NCI-H2171 (cell line): ENCODE measurements at places on chromosomes 16 and 17.
A peak's percentile ranks its signal among the peaks of the same experiment; 100 is the strongest.

DNA sequence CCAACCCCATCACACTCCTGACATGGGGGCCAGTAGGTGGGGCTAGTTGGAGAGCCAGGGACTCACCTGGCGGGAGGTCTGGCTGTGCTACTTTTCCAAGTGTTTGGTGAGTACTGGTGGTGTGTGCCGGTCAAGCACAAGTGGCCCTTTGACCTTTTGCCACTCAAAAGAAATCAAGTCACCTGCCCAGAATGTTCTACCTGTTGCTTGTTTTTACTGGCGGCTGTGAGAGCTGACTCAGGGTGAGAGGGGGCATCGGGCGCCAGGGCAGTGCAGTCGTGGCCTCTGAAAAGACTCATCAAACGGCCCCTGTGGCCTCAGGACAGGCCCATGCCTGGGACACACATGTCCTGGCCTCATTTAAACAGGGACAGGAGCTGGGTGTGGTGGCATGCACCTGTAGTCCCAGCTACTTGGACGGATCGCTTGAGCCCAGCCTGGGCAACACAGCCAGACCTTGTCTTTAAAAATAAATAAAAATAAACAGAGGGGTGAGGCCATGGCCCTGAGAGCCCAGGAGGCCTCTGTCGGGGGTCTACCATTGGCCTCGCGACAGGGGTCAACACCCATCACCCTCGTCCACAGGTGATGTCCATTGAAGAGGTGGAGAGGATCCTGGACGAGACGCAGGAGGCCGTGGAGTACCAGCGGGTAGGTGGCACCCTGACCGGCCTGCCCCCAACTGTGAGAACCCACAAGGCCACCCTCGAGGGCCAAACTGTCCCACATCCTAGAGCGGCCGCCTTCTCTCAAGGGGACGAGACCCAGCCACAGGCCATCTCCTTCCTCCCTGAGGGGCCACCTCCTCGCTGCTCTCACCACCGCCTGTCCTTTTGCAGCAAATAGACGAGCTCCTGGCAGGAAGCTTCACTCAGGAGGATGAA, 5.0 kb downstream of the CHMP6 start:
- DNase-seq: no peak

GRCh38 chr16:55502801-55503366, 6.0 kb upstream of the LPCAT2 start:
- no peak for DNase-seq

DNA sequence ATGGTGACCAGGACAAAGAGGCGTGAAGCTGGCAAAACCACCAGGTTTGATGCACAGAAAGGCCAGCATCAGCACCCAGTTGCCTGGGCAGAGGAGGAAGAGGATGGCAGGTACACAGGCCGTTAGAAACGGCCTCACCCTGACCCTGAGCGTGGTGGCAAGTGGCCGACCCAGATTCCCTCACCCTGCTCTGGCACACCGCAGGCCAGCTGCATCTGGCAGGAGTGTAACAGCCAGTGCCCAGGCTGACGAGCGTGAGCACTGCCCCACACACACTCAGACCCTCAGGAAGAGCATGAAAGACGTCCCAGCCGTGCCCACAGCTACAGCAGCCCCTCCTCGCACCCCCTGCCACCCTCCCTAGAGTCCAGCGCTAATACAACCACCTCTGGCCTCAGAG, 82.0 kb downstream of the ANKRD11 start:
- DNase-seq: no peak

- no peak for DNase-seq
These were observed 4.4 kb upstream of the NXPH3 start for GRCh38 chr17:49571283-49571682.

- no peak for DNase-seq
These were observed 120.2 kb downstream of the METRNL start for GRCh38 chr17:83199500-83200201.

- peak; percentile 83 for DNase-seq
These were observed 64.0 kb downstream of the MYO18A start for GRCh38 chr17:29115961-29116803.

- DNase-seq: no peak
These were observed 100.5 kb downstream of the CYB561 start for GRCh38 chr17:63345611-63346010.

GRCh38 chr17:83128306-83129240, 49.2 kb downstream of the METRNL start:
- no peak for DNase-seq

GRCh38 chr17:31433091-31433790, 41.8 kb downstream of the RAB11FIP4 start:
- DNase-seq: no peak

DNA sequence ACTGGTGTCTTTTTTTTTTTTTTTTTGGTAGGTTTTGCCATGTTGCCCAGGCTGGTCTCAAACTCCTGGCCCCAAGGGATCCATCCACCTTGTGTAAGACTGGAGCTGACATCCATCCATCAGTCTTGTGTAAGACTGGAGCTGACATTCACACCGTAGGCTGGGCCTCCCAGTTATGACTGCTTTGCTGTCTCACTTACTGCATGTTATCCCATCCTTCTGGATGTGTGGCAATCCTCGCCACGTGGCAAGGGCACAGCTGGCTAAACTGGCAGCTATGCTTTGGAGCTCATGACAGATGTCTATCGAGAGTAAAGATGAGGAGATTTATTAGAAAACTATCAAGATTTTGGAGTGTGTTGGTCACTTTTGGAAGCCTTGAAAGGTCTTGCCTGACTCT, 115.1 kb downstream of the ABCA8 start:
- no peak for DNase-seq

- DNase-seq: no peak
These were observed 34.1 kb downstream of the HELZ start for GRCh38 chr17:67210915-67211314.

- no peak for DNase-seq
These were observed 41.2 kb downstream of the TNFRSF13B start for GRCh38 chr17:16930571-16931317.

- DNase-seq: no peak
These were observed 9.6 kb upstream of the N4BP1 start for GRCh38 chr16:48619547-48619946.

DNA sequence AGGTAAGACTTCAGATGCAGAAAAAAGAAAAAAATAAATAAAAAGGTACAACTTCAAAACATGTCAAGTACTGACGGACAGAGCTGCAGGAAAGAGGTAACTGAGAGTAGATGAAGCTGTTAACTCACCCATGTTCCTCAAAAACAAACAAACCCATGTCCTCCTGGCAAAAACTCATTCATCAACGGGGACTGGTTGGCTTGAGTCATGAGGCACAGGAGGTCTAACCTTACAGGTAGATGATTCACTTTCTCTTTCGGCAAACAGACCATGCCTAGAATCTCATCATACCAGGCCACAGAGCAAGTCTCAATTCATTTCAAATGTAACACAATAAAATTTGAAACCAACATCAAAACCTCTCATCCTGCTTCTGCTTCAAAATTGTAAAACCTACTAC, 12.3 kb upstream of the FASN start:
- DNase-seq: no peak

GRCh38 chr17:48137656-48138055, 30.1 kb downstream of the SNX11 start:
- DNase-seq: no peak

GRCh38 chr17:81489998-81490992, 22.3 kb downstream of the ACTG1 start:
- DNase-seq: no peak

DNA sequence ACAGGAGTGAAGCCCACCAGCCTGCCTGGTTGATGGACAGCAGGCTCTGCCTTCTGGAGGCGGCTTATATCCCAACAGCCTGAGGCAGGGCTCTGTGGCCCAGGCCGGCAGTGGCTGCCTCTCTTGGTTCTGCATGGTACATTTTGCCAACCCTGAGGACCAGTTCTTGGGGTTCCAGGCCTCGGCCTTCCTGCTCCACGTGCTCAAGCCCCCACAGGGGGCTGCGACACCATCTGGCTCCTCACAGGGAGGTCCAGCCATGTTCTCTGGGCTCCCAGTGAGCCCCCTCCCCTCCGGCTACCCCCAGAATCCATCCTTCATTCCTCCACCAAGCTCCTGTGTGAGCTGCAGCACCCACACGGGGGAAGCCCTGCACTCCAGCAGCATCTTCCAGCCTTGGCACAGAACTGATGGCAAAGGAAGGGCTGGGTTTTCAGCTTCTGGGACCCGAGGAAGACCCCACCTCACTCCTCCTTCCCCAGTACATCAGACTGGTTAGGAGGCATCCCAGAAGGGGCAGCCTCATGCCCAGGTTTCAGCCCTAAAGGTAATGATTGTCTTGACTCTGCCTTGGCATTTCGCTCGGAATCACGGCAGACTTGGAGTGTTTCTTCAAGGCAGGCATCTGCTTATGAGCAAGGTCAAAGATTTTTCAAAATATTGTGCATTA, 231.2 kb downstream of the CPPED1 start:
- no peak for DNase-seq

GRCh38 chr17:8186446-8186786, 3.6 kb downstream of the BORCS6 start:
- DNase-seq: no peak

DNA sequence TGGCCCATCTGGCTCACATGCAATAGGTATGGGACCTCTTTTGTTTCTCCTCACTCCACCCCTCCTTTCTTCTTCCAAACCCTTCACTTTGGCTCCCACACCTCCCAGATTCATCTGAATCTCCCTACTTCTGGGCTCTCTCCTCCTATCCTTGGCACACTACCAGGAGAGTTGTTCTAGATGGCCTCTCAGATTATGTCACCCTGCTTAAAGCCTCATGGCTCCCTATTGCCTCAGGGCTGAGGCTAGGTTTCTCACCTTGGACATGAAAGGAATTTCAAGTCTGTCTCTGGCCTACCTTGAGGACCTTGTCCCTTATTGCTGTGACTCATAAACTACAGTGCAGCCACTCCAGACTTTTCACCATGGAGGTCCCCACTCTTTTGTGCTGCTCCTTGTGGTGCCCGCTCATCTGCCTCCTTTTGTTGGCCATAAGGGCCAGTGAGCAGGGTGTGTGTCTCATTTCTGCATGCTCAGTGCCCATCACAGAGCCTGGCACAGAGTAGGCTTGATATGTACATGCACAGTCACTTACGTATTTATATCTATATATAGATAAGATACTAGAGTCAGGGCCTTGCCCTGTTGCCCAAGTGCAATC, 1.0 kb upstream of the MFAP4 start:
- peak; percentile 45 for DNase-seq

- DNase-seq: no peak
These were observed 239.7 kb downstream of the XYLT1 start for GRCh38 chr16:17230932-17231581.

- peak; percentile 40 for DNase-seq
These were observed 3.3 kb upstream of the PPP1R1B start for GRCh38 chr17:39623356-39623950.

- DNase-seq: peak; percentile 59
These were observed 1.6 kb upstream of the EFTUD2 start for GRCh38 chr17:44900894-44901293.

GRCh38 chr17:2172077-2172851, 117.4 kb downstream of the HIC1 start:
- DNase-seq: no peak

GRCh38 chr16:56193951-56194726, 2.9 kb downstream of the GNAO1 start:
- DNase-seq: peak; percentile 87

DNA sequence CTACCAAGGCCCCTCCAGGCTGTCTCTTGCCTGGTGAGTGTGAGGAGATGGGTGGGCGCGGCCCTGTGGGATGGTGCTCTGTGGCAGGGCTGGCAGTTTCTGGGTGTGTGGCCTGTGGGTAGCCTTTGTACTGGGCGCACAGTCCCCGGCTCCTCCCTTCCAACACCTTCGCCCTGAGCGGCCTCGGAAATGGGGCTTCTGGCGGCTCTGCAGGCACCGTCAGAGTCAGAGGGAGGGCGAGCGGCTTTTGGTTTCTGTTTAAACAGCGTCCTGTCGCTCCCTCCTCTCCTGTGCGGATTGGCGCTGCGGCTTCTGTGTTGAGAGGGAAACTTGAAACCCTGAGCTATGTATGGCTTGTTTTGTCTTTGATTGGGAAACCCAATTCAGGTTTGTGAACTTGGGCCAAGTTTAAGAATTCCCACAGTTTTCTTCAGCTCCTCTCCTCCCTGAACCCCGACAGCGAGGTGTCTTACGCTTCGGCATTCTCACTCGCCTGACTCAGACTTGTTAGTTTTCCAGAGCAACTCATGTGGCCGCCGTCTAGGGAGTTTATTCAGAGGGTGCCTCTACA, 8.3 kb upstream of the ZNF750 start:
- DNase-seq: no peak

DNA sequence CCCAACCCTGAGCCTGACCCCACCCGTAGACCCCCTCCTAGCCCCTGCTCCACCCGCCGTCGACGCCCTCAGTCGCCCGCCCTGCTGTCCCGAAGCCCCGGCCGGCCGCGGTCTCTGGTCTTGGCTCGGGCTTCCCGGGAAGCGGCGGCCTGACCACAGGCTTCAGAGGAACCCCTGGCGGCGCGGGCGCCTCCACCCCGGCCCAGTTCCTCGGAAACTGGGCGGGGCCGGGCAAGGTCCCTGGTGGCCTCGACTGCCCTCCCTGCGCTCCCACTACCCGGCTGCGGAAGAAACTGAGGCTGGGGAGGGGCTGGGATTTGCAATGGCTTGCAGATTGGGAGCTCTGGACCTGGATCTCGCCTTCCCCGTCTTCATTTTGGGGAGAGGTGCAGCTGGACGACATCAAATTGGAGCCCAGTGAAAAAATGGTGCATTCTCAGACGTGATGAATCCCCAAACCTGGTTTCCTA, 692 bp upstream of the SOCS1 start:
- no peak for DNase-seq

DNA sequence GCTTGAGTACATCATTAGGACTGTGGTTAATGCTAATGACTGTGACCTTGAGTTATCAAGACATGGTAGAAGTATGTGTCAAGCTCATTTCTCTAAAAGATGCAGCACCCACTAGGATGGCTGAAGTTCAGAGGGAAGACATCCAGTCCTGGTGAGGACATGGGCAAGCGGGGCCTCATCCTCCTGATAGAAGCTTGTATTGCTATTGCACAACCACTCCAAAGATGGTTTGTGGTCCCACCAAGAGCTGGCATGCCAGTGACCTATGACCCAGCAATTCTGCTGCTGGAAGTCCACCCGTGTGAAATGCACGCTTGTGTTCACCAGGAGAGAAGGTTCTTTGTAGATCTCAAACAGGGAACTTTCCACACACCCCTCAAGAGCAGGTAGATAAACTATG, 14.2 kb downstream of the SOX8 start:
- DNase-seq: no peak

- peak; percentile 14 for DNase-seq
These were observed 24.8 kb upstream of the STH start for GRCh38 chr17:45973946-45974859.

- no peak for DNase-seq
These were observed 40.7 kb upstream of the ZKSCAN2 start for GRCh38 chr16:25298165-25298872.
